ENCODE measurements at places on chromosomes 7 and 10.

DNA sequence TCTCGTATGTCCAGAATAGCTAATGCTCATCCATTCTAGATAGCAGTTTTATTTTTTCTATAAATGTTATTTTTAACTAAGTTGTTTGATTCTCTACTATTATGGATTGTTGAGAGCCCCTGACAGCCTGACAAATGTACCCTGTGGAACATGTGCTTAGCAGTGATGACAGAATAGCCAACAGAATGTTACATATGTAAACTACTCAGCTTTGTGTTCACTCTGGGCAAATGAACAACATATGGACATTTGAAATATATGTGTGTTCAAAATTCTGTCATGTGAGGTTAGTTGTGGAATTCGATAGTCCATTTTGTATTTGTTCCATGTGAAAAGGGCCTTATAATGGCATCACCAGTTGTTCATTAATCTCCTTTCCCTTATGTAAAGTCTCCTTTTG lies 199.7 kb downstream of the EXOC4 start:
- no peak for DNase-seq

- no peak for DNase-seq
Observed at GRCh38 chr10:96695366-96695765, 24.9 kb downstream of the PIK3AP1 start.

GRCh38 chr10:100516847-100517246 lies 2.8 kb downstream of the SEC31B start:
- no peak for DNase-seq

GRCh38 chr10:51433949-51434475 lies 265.4 kb downstream of the CSTF2T start:
- DNase-seq, result no peak

GRCh38 chr7:92778972-92779371 lies 57.4 kb downstream of the CDK6 start:
- no peak for DNase-seq

DNA sequence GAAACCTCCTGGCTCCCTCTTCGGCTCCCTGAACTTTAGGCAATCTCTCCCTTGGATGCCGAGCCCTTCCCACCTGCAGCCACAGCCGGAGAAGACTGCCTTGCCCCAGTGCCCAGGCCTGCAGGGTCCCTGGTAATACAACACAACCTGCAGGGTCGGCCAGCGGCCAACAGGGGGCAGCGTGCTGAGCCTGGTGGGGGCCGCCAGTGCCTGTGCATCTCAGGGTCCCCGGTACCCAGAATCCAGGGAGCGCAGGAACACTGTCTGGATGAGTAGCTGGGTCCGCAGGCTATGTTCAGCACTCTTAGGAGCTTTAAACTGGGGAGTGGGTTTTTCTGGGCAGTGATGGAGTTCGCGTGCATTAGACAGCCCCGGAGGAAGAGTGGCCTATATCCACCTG lies 17.5 kb upstream of the C10orf71 start:
- no peak for DNase-seq

- no peak for DNase-seq
Observed at GRCh38 chr7:6271694-6272440, 557 bp downstream of the CYTH3 start.

DNA sequence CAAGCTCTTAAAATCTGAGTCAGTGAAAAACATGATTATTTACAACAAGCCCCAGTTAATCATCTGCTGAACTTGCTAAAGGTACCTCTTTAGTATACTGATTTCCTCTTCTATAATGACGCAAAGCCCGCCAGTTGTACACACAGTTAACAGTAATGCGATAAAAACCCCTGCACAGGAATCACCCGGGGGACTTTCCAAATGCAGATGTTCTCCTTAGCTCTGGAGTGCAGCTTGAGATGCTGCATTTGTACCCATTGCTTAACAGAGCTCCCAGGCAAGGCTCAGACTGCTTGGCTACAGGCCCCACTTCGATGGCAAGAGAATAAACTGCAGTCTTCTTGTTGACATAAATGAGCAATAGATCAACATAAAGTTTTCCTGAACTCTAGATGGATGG lies 279.6 kb upstream of the HGF start:
- DNase-seq, result no peak

GRCh38 chr10:44056206-44056605 lies 328.7 kb downstream of the CXCL12 start:
- DNase-seq, result no peak

DNA sequence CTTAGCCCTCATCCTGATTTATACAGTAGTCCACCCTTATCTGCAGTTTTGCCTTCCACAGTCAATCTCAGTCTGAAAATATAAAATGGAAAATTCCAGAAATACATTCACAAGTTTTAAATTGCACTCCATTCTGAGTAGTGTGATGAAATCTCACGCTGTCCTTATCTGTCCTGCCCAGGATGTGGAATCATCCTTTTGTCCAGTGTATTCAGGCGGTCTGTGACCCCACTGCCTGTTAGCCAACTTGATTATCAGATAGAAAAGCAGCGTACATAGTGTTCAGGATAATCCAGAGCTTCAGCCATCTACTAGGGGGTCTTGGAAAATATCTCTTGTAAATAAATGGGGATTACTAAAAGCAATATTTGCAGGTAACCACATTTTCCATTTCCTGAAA lies 146.3 kb downstream of the MALRD1 start:
- DNase-seq, result no peak

DNA sequence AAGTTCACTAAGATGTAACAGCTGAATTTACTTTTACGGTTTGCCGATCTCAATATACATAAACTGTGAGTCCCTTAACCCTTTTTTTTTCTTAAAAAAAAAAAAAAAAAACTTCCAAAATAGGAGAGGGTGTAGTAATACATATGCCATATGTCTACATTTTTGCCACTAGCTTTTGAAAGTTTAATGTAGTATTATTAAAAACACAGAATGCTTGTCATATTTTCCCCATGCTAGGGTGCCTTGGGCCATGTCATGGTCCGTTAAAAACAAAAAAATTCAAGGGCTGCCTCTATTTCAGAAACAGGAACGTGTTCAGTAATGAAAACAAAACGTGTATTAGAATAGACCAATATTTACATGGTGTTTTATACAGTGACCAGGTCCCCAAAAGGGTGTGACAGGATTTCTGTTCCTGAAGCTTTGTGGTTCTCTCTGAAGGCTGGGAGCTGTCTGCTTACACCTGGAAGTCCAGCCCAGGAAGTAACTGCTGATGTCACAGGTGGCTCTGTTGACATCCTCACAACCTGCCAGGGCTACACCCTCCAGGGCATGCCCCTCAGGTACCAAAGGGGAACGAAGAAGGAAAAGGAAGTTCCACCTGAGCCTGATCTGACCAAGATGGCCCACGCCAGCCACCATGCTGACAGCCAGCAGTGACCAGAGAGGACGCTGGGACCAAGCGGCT lies 79.0 kb downstream of the COBL start:
- no peak for DNase-seq

- DNase-seq, result no peak
Observed at GRCh38 chr7:583410-584121, 63.9 kb upstream of the PDGFA start.

DNA sequence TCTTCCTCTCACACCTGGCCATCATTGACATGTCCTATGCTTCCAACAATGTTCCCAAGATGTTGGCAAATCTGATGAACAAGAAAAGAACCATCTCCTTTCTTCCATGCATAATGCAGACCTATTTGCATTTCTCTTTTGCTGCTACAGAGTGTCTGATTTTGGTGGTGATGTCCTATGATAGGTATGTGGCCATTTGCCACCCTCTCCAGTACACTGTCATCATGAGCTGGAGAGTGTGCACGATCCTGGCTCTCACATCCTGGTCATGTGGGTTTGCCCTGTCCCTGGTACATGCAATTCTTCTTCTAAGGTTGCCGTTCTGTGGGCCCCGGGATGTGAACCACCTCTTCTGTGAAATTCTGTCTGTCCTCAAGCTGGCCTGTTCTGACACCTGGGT lies 19.2 kb downstream of the OR2A14 start:
- DNase-seq, result no peak

GRCh38 chr7:134140889-134141867 lies 14.0 kb downstream of the LRGUK start:
- DNase-seq, result no peak

DNA sequence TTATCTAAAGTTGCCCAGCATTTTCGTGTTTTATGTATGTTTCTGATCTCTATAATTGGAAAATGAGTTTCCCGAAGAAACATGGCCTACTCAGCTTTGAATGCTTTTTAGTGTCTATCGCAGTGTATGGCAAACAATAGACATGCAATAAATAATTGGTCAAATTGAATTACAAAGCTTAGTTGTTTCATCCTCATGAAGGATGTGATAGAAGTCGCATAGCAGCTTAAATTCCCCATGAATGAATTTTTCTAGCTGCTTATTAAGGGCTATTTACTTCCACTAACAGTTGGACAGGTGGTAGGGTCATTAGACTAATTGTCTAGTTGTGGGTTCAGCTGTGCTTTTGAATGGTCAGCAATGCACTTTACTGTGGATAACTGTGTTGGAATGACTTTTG lies 467.3 kb upstream of the MBL2 start:
- no peak for DNase-seq

- DNase-seq, result no peak
Observed at GRCh38 chr7:98562381-98562823, 54.7 kb upstream of the NPTX2 start.

GRCh38 chr10:91196268-91197048 lies 24.0 kb upstream of the PCGF5 start:
- no peak for DNase-seq

- no peak for DNase-seq
Observed at GRCh38 chr10:21261842-21262294, 263.6 kb downstream of the SKIDA1 start.

DNA sequence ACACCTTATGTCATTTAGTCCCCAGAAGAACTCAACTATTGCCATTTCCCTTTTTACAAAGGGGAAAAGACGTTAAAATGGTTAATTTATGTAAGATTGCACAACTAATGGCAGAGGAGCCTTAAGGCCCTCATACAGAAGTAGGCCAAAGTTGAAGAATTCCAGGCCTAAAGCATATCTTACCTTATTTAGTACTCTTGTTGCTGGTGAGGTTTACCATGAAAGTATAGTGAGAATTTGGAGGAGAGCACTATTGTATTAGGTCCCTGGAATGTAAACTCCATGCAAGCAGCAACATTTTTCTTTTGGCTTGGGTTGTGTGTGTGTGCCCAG lies 731 bp upstream of the CRPPA start:
- DNase-seq, result no peak

GRCh38 chr10:17081431-17081830 lies 48.2 kb downstream of the CUBN start:
- DNase-seq, result no peak

DNA sequence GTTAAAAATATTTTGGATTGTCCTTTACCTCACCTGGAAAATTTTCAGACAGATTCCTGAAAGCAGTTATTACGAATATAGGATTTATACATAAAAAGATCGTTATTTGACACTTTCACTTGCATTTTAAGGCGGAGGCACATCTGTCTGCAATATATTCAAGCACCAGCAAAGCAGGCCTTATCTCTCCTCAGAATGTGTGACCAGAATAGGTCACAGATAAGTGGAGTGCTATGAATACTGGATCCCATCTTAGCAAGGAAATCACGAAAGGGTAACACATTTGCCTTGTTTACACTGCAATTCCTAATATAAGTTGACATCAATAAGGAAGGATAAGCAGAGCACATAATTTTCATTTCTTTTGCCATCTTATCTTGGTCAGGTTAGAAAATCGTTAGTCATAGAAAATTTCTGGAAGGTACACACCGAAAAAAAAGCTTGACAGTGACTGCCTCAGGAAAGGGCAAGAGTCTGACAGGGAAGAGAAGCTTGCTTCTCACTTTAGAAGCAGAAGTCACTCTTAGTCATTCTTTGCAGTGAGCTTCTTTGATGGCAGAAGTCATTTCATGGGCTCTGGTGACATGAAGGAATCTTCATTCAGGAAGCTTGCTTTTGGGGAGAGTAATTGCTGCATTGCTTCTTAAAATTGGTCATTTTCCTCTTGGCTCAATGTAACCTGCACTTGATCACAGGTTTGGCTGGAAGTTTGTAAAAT lies 98.1 kb upstream of the STK17A start:
- no peak for DNase-seq

All from cortex of kidney (tissue), 1 donor.